ENCODE measurements at places on chromosomes 4 and X.

- no peak for DNase-seq
Observed at GRCh38 chr4:146742416-146742815, 103.7 kb downstream of the POU4F2 start.

- DNase-seq, result no peak
Observed at GRCh38 chr4:112978691-112979472, 70.6 kb upstream of the ANK2 start.

- no peak for DNase-seq
Observed at GRCh38 chr4:174713821-174714220, 115.2 kb downstream of the GLRA3 start.

DNA sequence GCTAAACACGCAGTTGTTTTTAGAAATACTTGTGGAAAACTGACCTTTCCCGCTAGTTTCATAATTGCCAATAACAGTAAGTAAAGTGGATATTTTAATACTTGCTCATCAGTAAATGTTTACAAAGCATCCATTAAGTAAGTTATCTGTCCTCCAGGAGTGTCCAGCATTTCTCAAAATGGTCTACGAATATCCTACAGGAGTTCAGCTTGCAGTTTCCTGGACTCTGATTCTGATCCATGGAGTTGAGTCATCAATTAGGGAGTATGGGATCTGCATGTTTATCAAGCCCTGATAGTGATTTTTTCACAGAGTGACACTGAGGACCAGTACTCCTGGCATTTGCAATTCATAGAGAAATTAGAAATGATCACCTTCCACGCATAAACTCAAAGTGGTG is 325.2 kb upstream of the AADAT start:
- DNase-seq, result no peak

DNA sequence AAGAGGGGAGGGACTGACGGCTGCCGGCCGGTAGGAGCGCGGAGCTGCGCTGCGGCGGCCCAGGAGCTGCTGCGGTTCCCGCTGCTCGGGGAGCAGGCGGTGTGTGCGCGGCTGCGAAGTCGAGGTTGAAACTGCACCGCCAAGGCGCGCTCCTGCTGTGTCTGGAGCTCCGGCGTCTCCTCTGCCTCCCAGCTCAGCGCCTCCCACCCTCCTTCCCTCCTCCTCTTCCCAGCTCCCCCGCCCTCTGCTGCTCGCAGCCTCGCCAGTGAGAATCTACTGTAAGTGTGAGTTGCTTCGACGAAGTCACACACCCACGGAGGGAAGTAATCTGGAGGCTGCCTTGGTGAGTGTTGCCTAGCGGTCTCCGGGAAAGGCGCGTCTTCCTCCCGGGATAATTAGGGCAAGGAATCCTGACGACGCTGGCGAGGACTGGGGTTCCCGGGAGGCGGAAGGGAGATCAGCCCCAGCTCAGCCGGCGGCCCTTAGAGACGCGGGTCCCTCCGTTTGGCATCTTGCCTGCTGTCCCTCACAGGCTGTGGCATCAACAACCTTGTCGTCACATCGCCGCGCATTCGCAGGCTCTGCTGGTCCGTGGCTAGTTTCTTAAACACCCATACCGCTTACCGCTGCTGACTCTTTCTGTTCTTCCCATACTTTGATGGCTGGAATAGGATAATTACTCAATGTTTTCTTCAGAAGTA is at the start of gene EPHA5:
TSS of gene EPHA5 (minus strand) at position 159 of the 701 bp plus-strand sequence. CDS start 747 bp downstream, outside the sequence.
- no peak for DNase-seq

DNA sequence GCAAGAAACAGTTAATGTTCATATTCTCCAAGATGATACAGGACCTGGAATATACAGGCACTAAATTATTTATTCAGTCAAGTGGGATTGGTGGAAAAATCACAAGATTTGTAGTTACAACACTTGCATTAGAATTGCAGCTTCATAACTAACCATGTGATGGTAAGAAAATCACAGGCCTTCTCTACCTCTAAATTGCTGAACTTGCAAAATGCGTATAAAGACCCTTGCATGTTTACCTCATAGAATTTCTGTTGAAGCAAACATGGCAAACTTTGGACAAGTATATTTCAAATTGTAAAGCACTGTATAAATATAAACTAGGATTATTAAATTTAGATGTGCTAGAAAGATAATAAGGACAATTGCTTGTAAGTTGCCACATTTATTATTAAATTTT is 215.1 kb downstream of the TMA16 start:
- DNase-seq, result no peak

- DNase-seq, result no peak
Observed at GRCh38 chr4:178415925-178416324, 973.7 kb upstream of the AGA start.

DNA sequence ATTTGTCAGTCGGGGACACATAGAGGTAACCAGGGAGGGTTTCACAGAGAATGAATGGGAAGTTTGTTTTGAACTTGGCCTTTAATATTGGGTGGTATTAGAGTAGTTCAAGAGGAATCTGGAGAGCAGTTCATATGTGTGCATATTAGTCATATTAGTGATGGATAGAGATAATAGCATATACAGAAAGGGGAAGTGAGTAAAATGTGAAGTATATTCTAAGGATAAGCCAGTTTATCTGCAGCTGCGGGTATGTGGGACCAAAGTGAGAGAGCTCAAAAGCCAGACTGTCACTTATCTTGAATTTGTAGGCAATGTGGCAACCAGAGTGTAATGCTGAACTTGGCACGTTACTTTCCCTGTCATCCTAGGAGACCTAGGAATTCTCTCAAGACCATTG is 169.9 kb downstream of the AFF2 start:
- DNase-seq, result no peak

- no peak for DNase-seq
Observed at GRCh38 chr4:54484383-54484782, 173.4 kb upstream of the KIT start.

- no peak for DNase-seq
Observed at GRCh38 chr4:128386761-128387599, 99.4 kb upstream of the PGRMC2 start.

- no peak for DNase-seq
Observed at GRCh38 chrX:1480082-1480785, 27.5 kb upstream of the ASMTL start.

DNA sequence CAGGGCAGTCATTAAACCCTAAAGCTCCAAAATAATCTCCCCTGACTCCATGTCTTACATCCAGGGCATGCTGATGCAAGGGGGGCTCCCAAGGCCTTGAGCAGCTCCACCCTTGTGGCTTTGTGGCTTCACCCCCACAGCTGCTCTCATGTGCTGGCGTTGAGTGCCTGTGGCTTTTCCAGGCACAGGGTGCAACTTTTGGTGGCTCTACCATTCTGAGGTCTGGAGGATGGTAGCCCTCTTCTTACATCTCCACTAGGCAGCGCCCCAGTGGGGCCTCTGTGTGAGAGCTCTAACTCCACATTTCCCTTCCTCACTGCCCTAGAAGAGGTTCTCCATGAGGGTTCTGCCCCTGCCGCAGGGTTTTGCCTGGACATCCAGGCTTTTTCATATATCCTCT is 35.1 kb downstream of the CFAP299 start:
- no peak for DNase-seq

DNA sequence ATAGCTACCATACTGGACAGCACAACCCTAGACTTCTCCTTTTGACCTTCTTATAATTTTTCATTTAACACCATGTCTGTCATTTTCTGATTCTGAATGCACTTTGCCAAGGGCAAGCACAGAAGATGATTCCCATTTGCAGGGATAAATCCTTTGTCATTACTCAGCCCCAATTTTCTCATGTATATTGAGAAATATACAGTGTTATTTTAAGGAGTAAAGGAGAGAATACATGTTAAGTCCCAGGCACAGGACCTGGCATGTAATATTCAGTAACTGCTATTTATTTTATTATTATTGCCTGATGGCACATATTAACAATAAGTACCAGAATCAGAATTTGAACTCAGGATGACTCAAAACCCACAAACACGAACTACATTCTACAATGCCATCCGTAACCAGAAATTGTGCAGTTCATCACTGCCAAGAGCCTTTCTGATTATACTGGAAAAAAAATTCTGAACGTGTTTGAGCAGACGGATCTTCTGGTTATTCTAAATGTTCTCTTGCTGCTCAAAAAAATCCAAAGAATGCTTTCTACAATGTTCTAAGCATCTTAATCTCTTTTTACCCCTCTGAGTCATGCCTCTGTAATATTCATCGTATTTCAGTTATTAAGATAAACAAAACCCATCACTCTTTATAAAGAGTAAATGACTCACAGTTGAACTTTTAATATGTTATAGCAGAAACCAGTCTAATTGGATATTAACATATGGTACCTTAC is 170.0 kb downstream of the MID1 start:
- DNase-seq, result no peak

GRCh38 chr4:74157154-74157553 is 764 bp upstream of the MTHFD2L start:
- no peak for DNase-seq

- DNase-seq, result no peak
Observed at GRCh38 chr4:158176776-158177175, 4.0 kb upstream of the GASK1B start.

DNA sequence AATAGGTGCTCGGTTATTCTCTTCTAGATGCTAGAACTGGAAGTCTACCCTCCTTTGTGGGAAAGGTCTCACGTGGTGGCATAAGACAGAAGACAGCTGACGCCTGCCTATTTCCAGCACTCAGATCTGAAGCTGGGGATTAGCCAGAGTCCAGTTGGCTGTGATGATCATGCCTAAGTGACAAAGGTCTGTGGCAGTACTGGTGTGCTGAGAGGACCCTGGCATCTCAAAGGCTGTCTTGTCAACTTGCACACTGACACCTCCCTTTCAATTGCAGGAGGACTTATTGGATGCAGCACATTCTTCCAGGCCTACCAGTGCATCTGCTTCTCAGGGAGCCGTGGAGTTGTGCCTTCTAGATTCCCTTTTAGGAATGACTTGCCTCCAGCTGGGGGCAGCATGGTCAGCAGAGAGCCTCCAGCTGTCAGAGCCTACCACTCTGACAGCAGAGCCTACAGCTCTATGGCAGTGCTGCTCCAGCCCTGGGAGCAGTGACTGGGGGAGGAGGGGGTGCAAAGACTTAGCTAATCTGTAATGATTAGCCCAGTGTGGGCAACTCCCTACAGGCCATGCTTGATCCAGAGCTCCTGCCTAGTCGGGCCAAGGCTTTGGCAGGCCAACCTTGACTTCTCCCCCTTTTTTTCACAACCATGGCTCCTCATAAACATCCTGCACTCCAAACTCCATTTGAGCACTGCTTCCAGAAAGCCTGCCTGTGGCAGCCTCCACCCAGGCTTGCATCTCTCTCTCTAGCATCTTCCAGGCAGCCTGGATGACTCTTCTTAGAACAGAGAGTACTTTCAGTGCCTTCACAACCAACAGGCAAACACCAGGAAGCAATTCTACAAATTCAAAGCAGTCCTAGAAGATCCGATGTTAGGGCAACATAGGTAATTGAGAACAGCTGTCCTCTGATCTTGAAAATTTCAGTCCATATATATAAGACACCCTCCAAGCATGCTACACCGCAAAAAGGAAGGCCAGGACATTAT is 13.8 kb upstream of the FGFBP2 start:
- no peak for DNase-seq

GRCh38 chr4:24971192-24971591 is 58.4 kb upstream of the CCDC149 start:
- no peak for DNase-seq

DNA sequence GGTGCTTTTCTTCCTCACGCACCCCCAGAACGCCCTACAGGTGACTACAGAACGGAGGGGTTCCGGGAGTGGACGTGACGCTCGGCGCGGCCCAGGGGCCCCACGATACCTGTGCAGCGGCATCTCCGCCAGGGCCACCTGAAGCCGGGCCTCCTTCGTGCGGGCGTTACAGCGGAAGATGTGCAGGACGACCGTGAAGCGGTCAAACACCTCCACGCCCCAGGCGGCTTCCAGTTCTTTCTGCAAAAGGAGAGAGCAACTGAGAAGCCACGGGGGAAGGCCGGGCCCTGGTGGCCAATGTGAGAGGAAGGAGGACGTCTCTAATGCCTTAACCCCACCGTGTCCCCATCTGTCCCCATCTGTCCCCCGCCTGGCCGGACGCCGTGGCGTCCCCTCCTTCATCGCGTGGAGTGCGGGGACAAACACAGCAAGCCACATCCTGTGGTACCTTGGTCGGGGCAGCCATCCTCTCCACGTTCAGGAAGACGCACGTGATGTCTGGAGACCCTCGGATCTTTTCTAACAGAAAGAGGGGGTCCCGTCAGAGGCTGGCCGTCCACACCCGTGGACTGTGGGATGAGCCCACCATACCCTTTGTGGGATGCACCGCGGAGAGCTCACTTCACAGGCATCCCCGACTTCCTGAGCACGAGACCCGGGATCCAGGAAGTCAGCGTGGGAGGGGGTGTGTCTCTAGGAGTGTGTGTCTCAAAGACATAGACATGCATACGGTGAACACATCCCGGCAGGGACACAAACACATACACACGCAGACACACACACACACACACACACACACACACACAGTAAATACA is 3.6 kb downstream of the GTPBP6 start:
- no peak for DNase-seq

DNA sequence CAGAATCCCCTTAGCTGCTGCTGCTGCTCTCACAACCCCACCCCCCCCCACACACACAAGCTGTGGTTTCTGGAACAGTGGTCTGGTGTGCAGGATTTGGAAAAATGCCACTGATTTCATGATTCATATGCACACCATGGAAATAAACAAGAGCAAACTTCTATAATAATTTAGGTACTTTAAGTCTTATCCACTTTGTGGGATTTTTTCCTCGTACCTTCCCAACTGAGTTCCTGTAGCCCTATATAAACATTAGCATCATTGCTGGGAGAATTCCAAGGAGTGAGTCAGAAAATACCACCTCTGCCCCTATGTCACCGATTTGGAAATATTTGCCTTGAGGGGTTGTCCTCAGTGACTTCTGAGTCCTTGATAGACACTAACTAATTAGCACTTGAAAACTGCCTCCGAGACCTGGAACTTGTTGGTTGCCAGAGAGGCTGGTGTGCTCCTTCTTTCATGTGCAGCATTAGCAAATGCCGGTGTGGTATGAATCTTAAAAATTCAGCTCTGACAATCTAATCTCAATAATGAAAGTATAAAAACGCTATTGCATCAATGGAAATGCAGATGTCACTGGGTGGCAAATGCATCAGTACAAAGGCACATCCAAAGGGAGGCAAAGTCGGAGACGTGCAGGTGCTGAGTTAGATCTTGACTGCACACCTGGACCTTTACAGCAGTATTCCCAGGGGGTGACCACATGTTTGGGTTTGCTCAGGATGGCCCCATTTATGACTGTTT is 61.8 kb downstream of the CPE start:
- no peak for DNase-seq

DNA sequence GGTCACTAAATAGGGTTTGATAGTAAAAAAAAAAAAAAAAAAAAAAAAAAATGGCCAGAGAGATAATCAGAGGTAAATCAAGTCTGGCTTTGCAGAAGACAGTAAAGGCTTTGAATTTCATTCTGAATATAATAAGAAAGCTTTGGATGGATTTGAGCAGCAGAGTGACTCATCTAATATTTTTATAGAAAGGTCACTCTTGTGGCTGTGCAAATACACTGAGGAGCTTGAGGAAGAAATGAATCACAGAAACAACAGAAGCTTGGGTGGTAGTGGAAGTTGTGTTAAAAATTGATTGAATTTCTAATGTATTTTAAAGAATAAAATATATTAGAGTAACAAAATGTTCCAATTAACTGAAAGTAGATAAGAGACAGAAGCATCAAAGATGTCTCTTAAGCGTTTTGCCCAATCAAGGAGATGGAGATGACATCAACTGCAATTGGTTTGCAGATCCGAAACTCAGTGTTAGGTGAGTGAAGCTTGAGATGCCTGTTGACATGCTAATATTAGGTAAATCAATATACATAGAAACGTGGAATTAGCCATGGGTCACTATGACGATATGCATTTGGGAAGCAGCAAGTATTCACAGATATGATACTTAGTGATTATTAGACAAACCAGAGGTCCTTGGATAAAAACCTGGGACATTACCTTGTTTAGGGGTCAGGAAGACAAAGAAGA is 280.5 kb downstream of the GPM6A start:
- no peak for DNase-seq

- no peak for DNase-seq
Observed at GRCh38 chrX:118448273-118448783, 47.3 kb upstream of the DOCK11 start.
